Skeletal muscle cell (primary cell): ENCODE measurements at places on chromosomes 7 and 10.

DNA sequence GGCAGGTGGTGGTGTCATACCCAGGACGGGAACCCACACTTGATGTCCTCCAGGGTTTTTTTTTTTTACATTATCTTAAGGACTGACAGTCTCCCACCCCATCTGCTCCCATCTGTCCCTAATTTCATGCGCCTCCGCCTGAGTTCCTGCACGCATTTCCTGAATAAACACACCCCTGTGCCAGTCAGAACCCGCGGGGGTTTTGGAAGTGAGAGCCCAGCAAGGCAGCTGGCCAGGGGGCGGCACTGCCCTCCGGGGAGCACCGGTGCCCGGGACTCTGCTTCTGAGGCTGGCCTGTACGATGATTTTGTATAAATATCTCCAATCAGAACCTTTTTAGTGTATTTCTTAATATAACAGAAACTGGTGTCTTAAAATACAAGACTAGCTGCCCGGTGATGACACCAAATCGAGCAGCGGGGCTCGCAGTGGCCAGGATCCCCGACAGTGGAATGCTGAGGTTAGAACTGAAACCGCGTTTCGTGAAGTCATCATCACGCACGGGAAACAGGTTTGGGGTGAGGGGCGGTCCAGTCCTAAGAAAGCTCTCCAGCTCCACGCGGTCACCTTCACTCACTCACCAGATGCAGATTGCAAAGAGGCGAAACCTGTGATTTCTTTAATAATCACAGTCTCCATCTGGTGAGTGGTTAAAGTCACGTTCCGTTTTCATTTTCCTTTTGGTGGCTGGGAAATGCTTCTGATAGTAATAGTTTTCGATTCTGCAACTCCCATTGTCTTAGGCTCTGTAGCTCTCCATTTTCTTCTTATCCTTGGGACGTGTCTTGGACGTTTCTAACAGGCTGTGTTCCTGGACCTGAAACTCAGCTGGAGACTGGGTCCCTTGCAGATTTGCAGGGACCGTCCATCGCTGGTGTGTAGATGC is 19.7 kb downstream of the BNIP3 start:
- DNase-seq, result no peak

DNA sequence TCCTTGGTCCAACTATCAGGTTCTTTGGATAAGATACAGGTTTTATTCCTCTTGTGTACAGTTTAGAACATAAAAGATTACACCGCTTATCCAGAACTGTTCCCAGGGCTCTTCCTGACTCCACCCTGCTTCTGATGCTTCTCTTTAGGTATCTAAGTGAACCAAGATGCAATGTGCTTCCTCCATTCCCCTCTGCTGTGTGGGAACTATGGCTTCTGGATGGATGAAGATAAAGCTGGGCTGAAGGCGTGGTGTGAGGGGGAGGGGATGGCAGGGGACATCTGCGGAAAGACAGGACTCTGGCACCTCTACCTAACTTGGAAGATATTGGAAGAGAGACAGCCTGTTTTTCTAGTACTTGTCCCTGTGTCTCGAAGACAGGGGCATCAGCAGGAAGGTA is 209.9 kb upstream of the TBX20 start:
- no peak for DNase-seq

- no peak for DNase-seq
Observed at GRCh38 chr7:77995717-77996116, 197.1 kb downstream of the PHTF2 start.

GRCh38 chr7:38905056-38905759 is 3.8 kb downstream of the VPS41 start:
- no peak for DNase-seq

- no peak for DNase-seq
Observed at GRCh38 chr7:20793248-20793647, 6.6 kb upstream of the SP8 start.

GRCh38 chr7:158325530-158326381 is 261.9 kb downstream of the PTPRN2 start:
- no peak for DNase-seq

GRCh38 chr10:21171197-21171935 is 274.3 kb upstream of the NEBL start:
- DNase-seq, result no peak

DNA sequence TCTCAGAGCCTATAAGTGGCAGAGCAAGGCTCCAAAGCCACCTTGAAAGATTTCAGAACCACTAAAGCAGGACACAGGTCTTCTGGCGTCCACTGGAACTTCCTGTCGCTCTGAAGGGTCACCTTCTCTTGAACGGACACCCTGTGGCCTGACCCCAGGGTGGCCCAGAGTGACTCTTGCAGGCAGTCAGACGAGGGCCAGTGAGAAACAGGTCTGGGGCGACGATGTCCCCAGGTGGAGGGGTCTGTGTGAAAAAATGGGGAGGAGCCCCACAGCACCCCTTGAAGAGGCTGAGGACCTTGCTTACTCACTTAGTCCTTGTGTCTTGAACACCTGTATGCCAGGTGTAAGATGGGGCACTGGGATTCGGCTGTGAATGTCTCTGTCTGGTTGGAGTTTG is 946 bp upstream of the RASGEF1A start:
- no peak for DNase-seq

DNA sequence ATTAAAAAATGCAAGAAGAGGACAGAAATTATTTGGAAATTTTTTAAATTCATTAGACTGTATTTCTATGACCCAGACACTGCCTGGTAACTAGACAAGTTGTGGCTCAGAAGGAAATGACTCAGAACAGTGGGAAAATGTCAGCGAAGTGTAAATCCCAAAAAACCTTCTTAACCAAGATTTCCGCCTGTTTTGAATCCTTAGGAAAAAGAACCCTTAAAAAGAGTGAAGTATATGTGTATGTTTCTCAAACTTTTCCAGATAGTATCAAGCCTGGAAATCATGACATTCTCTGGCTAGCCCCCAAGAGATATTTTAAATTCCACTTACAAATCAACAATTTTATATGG is 42.7 kb upstream of the PLXNA4 start:
- peak; percentile 1 for DNase-seq

DNA sequence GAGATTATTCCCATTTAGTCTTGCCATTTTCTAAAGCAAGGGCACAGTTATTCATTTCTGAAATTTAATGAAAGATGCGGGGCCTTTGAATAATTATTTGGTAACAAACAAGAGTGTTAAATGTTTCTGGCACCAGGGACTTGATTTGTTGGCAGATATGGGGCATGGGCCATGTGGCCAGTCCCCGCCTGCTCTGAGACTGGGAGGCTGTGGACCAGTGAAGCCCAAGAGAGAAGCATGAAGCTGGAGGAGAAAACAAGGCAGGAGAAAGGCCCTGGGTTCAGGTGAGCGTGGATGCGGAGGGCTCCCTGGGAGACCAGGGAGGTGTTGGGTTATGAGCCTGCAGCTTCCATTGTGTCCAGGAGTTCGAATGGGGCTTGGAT is 378.5 kb downstream of the TCERG1L start:
- DNase-seq, result no peak

DNA sequence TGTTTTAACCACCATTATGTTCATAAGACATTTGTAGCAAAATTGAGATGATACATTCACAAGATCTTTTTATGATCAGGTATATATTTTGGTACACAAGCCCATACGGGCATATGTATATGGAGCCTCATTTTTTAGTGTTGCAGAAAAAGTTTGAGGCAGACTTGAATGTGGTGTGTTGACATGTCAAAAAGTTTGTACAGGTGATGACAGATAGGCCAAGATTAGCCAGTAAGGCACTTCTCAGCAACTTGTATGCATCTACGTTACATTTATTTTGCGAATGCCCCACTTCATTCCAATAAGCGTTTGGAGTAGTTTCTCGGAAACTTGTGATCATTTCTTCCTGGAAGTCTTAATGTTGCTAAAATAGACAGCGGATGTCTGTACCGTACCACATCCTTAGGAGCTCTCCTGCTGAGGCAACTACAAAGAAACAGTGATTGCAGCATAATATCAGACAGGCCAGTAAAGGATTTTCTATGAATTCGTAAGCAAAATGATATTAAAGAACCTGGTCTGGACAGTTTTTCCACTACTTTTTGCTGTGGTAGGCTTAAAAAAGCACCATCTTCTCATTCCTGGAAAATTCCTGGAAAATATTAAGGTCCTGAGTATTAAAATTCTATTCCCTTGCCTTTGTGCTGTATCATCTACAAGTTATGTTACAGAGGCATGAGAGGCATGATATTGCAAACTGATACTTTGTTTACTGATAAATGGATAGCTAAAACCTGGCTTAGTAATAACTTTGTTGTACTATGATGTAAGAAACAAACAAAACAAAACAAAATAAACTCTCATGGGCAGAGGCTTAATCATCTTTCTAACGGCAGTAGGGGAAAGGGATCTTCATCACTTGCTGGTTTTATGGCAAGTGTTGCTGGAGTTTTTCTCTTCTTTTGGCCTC is 153.6 kb downstream of the HDAC9 start:
- DNase-seq, result no peak
